ENCODE measurements at places on chromosomes 16 and 17.

DNA sequence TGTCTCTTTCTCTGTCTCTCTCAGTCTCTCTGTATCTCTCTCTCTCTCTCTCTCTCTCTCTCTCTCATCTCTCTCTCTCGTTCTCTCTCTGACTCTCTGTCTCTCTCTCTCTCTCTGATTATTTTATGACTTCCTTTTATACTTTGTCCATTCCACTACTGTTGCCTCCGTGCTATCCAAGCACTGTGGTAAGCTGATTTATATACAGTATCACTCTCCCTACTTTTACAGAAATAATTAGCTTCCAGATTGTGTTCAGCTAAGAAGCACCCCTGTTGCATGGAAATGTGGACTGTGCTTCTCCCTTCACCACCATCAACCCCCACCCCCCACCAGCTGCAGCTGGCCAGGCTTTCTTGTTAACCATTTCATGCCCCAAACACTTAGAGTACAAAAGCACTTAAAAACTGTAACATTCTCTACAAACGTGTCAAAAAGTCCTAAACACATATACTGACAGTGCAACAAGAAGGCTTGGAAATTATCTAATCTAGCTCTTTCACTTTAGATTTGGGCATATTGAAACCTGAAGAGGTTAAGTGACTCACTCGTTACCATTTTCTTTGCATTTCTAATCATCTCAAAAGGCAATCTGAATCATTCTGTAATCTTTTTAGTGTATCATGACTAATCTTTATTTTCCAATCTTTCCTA lies 11.6 kb upstream of the TMEM100 start:
- DNase-seq: no peak

- peak; percentile 66 for DNase-seq
Observed at GRCh38 chr17:79391376-79392233, 219.2 kb downstream of the RBFOX3 start.

DNA sequence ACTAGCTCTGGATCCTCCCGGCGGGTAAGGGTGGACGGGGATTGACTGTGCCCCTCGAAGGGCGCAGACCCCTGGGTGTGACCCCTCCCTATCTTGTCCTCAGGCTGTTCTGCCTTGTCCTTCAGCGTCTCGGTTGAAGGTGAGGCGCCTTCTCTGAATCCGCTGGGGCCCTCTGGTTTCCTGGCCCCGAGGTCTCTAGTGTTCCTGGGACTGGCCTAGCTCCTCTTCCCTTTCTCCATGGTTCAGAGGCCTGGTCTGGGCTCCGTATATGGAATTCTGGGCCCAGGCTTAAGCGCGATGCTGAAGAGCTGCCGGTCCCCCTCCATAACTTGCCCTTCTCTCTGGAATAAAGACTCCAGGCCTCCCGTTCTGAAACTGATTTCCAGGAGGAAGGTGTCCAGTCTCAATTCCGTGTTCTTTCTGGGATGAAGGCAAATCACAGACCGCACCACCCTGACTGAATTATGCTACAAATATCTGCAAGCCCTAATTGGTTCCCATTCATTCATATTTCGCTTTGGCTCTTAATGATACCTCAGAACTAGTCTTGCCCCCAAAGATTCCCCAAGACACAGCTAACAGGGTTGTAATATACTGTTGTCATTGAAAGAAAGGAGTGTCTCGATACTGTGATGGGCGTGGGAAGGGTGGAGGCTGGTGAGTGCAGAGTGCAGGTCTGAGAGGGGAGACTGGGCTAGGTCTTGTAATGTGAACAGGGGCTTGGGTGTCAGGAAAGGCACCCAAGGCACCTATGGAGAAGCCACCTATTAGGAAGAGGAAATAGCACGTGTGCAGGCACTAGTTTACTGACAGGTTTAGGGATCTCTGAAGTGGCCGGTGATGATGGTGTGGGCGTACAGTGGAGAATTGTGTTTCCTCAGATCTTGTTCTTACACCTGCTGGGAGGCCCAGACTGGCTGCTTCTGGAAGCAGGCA lies 851 bp downstream of the EDC4 start:
- no peak for DNase-seq

- DNase-seq: no peak
Observed at GRCh38 chr16:66416136-66416535, 11.0 kb upstream of the BEAN1 start.

DNA sequence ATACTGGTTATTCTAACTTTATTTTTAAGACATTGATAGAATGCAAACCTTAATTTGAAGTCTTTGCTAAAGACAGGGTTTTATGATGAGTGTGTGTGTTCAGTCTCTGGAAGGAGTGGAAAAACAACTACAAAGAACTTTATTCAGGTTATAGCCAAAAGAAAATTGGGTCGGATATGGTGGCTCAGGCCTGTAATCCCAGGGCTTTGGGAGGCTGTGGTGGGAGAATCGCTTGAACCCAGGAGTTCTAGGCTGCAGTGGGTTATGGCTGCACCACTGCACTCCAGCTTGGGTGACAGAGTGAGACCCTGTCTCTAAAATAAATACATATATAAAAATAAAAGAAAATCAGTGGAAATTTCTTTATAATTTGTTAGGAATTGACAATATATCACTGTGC lies 581.5 kb upstream of the CA10 start:
- DNase-seq: no peak

DNA sequence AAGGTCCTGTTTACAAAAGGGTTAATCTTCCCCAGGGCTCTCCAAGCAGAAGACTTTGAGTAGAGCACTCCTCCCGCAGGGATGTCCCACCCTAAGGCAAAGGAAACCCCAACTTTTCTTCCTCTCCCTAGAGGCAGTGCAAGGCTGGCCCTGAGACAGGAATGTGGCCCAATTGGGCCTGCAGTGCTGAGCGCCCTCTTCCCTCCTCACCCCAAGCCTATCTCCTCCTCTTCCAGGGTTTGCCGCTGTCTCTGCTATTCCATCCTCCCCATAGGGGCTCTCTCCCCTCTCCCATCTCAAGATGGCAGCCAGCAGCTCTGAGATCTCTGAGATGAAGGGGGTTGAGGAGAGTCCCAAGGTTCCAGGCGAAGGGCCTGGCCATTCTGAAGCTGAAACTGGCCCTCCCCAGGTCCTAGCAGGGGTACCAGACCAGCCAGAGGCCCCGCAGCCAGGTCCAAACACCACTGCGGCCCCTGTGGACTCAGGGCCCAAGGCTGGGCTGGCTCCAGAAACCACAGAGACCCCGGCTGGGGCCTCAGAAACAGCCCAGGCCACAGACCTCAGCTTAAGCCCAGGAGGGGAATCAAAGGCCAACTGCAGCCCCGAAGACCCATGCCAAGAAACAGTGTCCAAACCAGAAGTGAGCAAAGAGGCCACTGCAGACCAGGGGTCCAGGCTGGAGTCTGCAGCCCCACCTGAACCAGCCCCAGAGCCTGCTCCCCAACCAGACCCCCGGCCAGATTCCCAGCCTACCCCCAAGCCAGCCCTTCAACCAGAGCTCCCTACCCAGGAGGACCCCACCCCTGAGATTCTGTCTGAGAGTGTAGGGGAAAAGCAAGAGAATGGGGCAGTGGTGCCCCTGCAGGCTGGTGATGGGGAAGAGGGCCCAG lies 1.0 kb downstream of the PRRT2 start:
- no peak for DNase-seq

GRCh38 chr16:55000595-55000994 lies 69.9 kb downstream of the IRX5 start:
- no peak for DNase-seq

DNA sequence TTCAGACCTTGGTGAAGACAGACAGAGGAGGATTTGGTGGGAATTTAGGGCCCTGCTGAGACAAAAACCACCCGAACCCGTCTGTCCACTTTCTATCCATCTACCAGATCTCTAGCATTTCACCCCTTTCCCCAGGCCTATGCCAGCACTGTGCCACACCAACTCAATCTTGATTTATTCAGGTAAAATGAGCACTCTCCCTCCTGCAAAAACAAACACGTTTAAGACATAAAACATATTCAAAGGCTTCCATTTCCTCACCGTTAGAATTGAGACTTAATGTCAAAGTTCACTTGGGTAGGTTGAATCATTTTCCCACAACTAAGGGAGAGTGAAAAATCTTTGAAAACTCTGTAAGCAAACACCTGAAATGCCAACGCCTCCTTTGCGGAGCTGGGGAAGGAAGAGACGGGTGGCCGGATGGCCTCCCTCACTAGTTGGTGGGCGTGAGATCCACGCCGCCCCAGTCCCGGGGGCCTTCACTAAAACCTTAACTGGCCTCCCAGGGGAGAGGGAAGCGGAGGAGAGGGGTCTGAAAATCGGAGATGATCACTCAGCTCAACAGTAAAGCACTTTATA lies 862 bp downstream of the DCAKD start:
- no peak for DNase-seq

DNA sequence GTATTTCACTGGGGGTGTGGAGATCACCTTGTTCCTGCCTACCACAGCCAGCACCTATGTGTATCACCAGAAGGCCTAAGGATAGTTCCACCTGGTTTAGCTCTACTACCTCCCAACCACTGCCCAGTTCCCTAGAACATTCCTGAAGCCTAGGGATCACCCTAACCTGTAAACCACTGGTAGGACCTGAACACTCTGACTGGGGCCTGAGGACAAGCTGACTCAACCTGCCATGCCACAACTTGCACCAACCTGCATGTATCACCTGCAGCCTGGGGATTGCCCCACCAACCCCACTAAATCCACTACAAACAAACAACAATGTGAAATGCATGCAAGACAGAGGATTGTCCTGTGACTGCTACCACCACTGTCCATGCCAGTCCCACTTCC lies 128.1 kb downstream of the KIF2B start:
- no peak for DNase-seq

GRCh38 chr17:77901481-77901880 lies 57.0 kb upstream of the TNRC6C start:
- no peak for DNase-seq

DNA sequence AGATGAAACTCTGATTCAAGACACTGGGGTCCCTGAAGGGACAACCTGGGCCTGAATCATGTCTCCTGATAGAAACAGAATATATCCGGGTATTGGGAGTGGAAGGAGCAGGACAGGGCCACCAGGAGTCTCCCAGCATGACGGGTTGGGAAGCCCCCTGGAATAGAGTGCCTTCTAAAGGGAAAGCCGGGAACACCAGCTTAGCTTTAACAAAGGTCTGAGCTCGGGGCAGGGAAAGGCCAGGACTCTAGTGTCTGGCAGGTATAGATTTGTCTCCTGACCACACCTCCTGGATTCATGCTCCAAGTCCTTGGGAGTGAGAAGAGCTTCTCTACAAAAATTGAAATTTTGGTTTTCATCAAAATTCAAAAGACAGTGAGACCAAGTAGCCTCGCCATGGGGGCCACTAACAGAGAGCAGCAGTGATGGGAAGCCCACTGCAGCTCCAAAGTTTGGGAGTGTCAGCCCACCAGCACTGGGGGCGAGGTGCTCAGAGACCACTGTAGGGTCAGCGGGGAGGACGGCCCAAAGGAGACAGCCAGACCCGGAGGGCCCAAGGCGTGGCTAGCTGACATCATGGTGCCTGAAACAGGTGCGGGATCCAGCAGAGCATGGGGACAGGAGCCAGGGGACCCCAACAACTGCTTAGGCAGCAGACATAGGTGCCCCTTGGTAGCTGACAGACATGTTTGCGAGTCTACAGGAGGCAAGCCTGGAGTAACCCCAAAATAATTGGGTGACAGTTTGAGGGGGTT lies 81.0 kb downstream of the C16orf78 start:
- no peak for DNase-seq

GRCh38 chr17:77036136-77036840 lies 104.5 kb upstream of the SEC14L1 start:
- no peak for DNase-seq

- DNase-seq: no peak
Observed at GRCh38 chr16:10088380-10088793, 93.8 kb downstream of the GRIN2A start.

- no peak for DNase-seq
Observed at GRCh38 chr16:87850009-87851006, 19.0 kb downstream of the SLC7A5 start.

- no peak for DNase-seq
Observed at GRCh38 chr17:13055131-13055530, 37.3 kb upstream of the ELAC2 start.

- no peak for DNase-seq
Observed at GRCh38 chr16:17205279-17206211, 265.2 kb downstream of the XYLT1 start.

GRCh38 chr17:80913928-80914821 lies 77.5 kb upstream of the CHMP6 start:
- DNase-seq: no peak

DNA sequence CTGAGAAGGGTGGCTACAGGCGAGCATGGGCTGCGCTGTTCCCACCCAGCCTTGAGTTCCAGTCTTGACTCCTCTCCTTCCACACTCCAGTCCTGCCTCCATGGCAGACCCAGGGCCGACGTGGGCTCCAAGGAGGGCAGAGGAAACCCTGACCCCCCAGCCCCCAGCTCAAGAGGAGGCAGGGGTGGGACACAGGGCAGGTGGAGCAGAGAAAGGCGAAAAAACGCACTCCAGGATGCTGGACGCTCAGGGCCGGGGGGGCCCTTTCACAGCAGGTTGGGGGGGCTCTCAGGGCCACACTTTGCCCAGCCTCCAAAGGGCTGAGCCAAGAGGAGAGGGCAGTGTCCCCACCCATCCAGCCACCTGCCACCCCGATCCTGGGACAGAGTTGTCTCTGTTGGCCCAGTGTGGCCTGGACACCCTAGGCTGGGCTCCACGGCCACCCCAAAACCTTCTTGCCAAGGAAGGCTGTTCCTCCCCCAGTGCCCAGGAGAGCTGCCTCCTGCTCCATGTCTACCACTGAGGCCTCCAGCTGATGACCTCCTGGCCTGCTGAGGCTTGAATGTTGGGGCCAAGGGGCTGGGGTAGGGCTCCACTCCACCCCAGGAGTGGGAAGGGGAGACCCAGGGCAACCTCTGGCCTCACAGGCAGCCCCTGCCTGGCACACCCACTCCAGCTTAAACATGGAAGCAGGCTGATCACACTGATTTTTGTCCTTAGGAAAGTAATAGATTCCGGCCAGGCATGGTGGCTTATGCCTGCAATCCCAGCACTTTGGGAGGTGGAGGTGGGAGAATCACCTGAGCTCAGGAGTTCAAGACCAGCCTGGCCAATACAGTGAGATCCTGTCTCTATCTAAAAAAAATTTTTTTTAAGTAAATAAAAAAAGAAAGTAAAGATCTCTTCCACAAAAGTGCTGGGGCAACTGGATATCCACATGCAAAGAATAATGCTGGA lies 7.4 kb upstream of the CCDC57 start:
- DNase-seq: no peak

DNA sequence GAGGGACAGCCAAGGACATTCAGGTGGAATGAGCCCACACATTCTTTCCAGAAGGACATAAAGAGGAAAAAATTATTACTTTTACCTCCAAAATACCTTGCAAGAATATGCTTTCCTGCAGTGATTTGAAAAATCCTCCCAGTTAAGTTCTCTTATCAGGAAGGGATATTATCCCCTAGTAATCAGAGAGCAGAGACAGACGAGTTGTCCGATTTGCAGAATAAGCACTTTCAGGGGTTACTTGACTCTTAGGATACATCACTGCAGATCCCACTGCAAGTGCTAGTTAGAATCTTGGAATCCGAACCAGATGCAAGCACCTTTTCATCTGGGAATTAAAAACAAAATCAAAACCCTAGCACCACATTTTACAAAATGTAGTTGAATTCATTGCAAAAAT lies 33.6 kb downstream of the FOXL1 start:
- DNase-seq: no peak

GRCh38 chr17:66310528-66311148 lies 8.2 kb downstream of the PRKCA start:
- no peak for DNase-seq

- no peak for DNase-seq
Observed at GRCh38 chr17:4973256-4974114, 5.9 kb upstream of the SPAG7 start.
